ENCODE measurements at places on chromosomes 5 and 9.

DNA sequence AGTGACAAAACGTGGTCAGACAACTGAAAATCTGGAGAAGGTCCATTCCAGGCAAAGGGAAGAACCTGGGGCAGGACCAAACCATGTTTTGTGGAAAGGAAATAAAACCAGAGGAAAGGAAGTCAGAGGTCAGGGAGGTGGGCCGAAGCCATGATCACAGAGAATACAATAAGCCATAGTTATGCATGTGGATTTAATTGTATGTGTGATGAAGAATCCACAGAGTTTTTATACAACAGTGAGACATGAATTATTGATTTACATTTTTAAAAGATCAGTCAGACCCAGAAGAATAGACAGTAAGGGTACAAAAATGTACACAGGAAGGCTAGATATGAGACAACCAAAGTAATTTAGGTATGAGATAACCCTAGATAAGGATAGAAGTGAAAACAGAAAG, 20.8 kb downstream of the TTC33 start:
- DNase-seq = no peak

GRCh38 chr5:14579731-14580397, 1.7 kb upstream of the OTULINL start:
- no peak for DNase-seq

GRCh38 chr5:1708592-1709141, 91.0 kb downstream of the MRPL36 start:
- no peak for DNase-seq

DNA sequence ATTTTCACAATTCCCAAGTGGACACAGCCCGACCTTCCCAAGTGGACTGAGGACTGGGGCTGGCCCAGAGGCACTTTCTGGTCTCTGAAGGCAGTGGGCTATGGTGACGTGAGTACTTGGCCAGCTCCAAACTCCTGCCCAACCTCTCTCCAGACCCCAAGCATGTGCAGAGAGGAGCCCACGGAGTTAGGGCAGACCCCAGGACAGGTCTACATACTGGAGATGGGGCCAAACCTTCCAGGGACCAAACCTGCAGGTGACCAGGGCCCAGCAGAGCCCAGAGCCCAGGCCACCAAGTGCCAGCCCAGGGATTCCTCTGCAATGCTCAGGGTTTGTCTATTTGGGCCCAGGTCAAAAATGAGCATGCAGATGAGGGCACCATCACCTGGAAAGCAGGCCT, 15.3 kb downstream of the BRD3 start:
- no peak for DNase-seq

DNA sequence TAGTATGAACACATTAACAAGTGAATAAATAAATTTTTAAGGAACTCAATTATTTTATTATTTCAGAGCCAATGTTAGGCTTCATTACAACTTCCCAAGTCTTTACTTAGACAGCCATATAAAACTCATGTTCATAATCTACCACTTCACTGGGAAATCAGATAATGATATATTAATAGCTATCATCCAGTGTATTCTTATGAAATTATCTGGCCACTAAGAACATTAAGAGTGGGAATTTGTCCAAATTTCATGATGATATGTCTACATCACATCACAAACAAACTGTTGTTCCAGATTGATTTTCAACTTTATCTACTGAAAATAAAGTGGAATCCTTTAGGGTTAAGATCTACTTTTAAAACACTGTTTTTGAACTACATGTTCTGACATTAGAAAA, 668.6 kb downstream of the EFNA5 start:
- DNase-seq = no peak

- DNase-seq = no peak
Measured at GRCh38 chr5:112691758-112692157, 45.9 kb upstream of the APC start.

Measured in stimulated activated CD4-positive, alpha-beta T cell treated with anti-CD3 and anti-CD28 coated beads, Interleukin-15, amount 100 ng/mL, for 1 hour (primary cell).